ENCODE measurements at places on chromosomes 2 and 18. TPM values are rescaled to one million over a fixed set of nuclear protein-coding genes. Genes with fewer than 3 reads are reported as not detected.

DNA sequence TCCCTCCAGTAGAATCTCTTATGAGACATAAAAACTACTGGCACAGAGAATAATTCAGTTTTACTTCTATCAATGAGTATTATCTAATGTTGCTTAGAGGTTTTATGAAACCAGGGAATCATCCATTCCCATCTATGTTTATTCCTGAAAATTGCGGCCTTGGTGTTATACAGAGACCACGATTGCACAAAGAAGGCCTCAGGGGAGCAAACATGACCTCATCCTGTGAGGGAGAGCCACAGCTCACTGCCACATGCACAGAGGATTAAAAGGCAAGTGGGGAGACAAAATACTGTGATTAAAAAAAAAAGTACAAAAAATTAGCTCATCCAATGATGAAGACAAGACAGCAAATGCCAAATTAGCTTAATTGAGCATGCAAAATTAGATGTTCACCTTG, 111.8 kb upstream of the SLC35G4 start:
- no peak overlapping the region for H3K4me3 ChIP-seq
- H3K27me3 ChIP-seq, result no peaks in the 10 kb centered on the region
- H3K4me1 ChIP-seq, result no peaks in the 10 kb centered on the region
- H3K27ac ChIP-seq, result no peak overlapping the region
- no peak for DNase-seq
- H3K36me3 ChIP-seq, result no peaks in the 10 kb centered on the region

- no peak for DNase-seq
- H3K4me3 ChIP-seq, result no peak overlapping the region
- H3K27ac ChIP-seq, result no peak overlapping the region
- peaks cover 5% of the 10 kb centered on the region for H3K4me1 ChIP-seq
- no peaks in the 10 kb centered on the region for H3K27me3 ChIP-seq
- no peaks in the 10 kb centered on the region for H3K36me3 ChIP-seq
Measured at GRCh38 chr2:192194265-192194865, 368 bp downstream of the TMEFF2 start.

- no peak for DNase-seq
- no peaks in the 10 kb centered on the region for H3K27me3 ChIP-seq
- no peaks in the 10 kb centered on the region for H3K36me3 ChIP-seq
- peak within 1 kb of the TSS; percentile 35 for H3K4me3 ChIP-seq
- no peak within 1 kb of the TSS for H3K27ac ChIP-seq
- H3K4me1 ChIP-seq, result peaks cover 8% of the 10 kb centered on the region
Measured at GRCh38 chr18:50194631-50195532, at the start of gene MYO5B. TSS of gene MYO5B (minus strand) at chr18:50195147. CDS start at chr18:50194793, 354 bp downstream.

DNA sequence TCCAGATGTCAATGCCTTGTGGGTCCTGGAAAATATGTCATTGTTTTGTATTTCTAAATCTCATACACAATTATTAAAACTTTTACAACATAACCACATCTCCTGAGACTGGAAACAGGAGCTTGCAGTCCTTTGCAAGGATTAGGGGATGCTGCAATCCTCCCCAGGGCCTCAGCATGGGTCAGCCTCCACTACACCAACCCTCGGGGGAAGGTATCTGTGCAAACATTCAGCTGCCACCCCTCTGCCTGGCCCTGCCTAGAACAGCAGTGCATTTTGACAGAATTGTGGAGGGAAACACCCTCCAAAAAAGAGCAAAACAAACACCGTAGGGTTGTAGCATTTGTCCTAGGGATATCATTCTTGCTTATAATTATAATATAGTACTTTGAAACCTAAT, 4.2 kb upstream of the UPP2 start:
- H3K27me3 ChIP-seq, result no peaks in the 10 kb centered on the region
- no peak for DNase-seq
- H3K4me1 ChIP-seq, result no peaks in the 10 kb centered on the region
- H3K4me3 ChIP-seq, result no peak overlapping the region
- no peaks in the 10 kb centered on the region for H3K36me3 ChIP-seq
- no peak overlapping the region for H3K27ac ChIP-seq

- H3K4me3 ChIP-seq, result no peak overlapping the region
- DNase-seq, result no peak
- H3K27ac ChIP-seq, result no peak overlapping the region
- H3K4me1 ChIP-seq, result peaks cover 6% of the 10 kb centered on the region
- no peaks in the 10 kb centered on the region for H3K36me3 ChIP-seq
- no peaks in the 10 kb centered on the region for H3K27me3 ChIP-seq
Measured at GRCh38 chr2:20530520-20530919, 83.6 kb downstream of the RHOB start.

Gene DOK6
- total RNA-seq, result 1.3 TPM
